GM23248 (cell line): ENCODE measurements at places on chromosomes 16 and 17. TPM values are rescaled to one million over a fixed set of nuclear protein-coding genes. Genes with fewer than 3 reads are reported as not detected.

- no peak for DNase-seq
These were observed 10.1 kb upstream of the PRM1 start for GRCh38 chr16:11291091-11291703.

DNA sequence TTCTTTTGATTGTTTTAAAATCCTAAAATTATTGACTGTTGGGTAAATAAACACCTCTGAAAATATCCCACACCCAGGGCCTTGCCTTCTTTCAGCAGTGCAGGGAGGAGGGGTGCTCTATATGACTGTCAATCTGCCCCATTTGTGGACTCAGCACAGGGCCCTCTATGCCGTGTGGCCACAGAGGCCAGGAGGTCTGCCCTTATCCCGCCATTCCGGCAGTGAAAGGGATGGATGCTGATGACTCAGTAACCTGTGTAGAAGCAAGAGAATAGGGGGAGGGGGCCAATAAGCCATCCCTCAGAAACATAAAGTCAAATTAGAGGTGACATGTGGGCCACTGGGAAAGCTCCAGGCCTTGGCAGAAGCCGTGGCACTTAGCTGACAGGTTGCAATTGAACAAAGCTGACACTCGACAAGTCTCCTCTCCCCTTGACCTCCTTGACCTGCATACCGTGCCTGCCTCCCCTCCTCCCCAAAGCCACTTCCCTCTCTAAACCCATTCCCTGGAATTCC is 281.4 kb upstream of the DYNLRB2 start:
- no peak for DNase-seq

DNA sequence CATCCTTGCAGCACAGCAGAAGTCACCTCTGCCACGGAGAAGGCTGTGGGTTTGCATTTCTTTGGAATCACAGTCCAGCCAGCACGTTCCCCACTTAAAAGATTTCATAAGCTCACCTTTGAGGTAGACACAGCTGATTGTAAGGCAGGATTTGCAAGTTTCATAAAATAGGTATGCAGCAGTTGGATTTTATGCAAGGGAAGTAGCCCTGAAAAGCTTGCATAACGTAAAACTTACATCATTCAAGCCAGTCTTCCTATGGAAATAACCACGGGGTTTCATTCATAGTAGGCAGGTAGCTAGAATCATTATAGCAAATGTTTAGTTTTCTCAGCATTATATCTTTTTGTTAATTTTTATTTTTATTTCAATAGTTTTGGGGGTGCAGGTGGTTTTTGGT is 49.8 kb upstream of the ARHGAP44 start:
- no peak for DNase-seq

DNA sequence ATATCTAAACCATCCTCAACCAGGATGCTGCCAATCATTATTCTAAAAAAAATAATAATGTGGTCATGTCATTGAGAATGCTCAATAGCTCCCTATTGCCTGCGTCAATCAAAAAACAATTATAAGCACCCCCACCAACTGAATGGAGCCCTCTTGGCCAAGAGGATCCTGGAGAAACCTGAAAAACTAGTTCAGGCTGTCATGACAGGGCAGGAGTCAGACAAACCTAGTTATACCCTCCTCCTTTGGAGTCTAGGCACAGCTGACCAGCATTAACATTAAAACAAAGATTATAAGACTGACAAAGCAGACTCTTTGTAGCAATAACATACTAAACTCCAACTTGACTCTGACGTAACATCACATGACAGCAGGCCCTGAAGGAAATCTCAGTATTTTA is 119.2 kb upstream of the CCL2 start:
- no peak for DNase-seq

ABCC6 gene
- polyA plus RNA-seq: 0.24 and 0.37 TPM in 2 replicates
